Breast epithelium (tissue), 4 donors: ENCODE measurements at places on chromosomes 13 and 19. TPM values are rescaled to one million over a fixed set of nuclear protein-coding genes. Genes with fewer than 3 reads are reported as not detected.

LGALS7B gene
- 5.9 TPM for total RNA-seq

PRR20B gene
- total RNA-seq, result not detected

CEACAM4 gene
- 0.66 TPM for total RNA-seq

ZNF534 gene
- total RNA-seq, result 1.2 TPM

PSG5 gene
- total RNA-seq, result not detected

ZNF433 gene
- total RNA-seq, result 5.0 TPM
